ENCODE measurements at places on chromosomes 4 and X.

GRCh38 chr4:6761649-6762615 lies 20.6 kb upstream of the KIAA0232 start:
- DNase-seq: no peak

GRCh38 chr4:185846505-185847150 lies 34.6 kb upstream of the SORBS2 start:
- no peak for DNase-seq

DNA sequence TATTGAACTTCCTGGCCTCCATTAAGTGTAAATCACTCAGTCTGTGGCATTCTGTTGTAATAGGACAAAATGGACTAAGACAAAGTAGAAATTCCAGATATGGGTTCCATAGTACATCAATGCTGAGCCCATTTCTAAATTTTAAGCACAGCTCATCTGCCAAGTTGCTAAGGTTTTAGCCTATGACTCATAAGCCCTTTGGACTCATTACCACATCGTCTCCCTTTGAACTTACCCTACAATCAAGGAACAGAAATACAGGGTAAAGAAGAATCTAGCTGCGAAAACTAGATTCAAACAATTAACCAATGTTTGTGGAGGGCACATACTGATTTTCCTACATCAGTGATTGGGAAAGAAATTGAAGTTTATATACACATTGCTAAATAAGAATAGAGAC lies 31.8 kb downstream of the NAA11 start:
- no peak for DNase-seq

GRCh38 chr4:91064157-91064853 lies 937.1 kb downstream of the CCSER1 start:
- DNase-seq: no peak

DNA sequence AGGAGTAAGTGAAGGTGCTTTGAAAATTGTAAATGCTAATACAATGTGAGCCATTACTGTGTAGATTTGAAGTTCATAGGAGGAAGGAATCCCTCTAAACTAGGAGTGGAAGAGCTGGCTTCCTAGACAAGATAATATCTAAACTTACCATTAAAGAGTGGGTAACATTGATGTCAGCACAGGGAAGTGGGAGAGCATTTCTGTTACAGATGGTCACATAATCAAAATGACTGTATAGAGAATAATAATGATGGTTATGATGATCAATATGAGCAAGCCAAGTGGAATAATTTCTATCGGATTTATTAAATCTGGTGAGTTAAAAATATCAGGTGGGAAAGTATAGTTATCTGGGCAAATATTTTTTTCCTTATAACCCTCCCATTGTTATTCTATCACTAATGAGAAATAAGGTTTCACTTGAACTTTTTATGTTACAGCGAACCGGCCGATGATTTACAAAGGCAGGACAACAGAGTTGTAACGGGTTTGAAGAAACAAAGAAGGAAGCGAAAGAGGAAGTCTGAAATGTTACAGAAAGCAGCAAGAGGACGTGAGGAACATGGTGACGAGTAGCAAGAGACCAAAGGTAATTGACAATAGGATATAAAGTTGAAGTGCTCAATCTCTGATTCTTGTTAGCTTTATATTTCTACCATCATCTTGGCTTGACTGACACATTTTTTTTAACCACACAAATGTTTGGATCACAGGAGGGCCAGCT lies 43.5 kb downstream of the FMR1NB start:
- no peak for DNase-seq

GRCh38 chr4:80026100-80026499 lies 46.9 kb downstream of the ANTXR2 start:
- DNase-seq: no peak

GRCh38 chr4:54234497-54235205 lies 5.6 kb downstream of the PDGFRA start:
- DNase-seq: no peak

DNA sequence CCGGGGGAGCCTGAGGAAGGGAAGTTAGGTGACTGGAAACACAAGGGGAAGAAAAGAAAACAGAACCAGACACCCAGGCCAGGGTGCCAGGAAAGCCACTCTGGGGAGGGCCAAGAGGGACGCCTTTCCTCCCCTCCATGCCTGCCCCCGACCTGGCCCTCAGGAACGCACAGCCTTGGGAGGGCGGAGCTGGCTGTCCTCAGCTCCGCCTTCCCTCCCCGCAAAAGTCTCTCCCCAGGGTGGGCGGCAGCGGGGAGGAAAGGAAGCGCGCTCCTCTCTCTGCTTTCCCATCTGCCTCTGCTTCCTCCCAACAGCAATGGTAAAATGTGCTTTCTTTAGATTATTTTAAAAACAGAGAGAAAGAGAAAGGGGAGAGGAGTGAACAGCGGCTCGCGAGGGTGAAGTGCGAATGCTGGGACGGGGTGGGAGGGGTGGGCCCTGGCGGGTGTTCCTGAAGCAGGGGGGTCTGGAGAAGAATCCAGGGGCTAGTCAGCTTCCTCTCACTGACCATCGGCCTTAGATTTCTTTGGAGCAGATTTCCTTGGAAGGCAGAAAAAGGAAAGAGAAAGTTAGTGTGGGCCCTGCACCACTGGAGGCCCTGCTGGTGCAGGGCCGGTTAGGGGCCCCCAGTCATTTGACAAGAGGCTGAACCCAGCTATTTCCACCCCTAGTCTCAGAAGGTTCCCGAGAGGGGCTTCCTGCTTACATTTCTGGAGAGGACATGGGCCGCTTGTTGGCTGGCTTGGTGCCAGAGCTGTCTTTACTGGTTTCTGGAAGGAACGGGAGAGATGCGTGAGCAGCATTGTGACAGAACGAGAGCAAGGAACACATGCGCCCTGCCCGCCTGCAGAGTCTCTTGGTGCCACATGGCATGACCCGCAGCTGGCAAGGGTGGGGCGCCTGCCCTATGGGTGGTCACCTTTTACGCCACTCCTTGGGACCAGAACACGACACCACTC lies 4.7 kb upstream of the RENBP start:
- DNase-seq: no peak

GRCh38 chr4:73573794-73574528 lies 46.3 kb downstream of the RASSF6 start:
- DNase-seq: peak; percentile 27

DNA sequence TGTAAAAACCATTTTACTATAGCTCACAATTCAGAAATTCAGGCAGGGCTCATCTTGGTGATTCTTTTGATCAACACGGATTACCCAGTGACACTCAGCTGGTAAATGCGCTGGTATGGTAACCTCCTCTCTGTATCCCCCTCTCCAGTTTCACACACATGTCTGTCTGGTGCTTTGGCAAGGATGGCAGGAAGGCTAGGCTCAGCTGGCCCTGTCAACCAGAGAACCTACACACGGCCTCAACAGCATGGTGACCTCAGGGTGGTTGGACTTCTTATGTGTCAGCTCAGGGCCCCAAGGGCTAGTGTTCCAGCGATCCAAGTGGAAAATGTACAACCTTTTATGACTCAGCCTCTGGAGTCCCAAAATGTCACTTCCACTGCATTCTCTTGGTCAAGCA lies 55.7 kb upstream of the EOLA2 start:
- DNase-seq: no peak

DNA sequence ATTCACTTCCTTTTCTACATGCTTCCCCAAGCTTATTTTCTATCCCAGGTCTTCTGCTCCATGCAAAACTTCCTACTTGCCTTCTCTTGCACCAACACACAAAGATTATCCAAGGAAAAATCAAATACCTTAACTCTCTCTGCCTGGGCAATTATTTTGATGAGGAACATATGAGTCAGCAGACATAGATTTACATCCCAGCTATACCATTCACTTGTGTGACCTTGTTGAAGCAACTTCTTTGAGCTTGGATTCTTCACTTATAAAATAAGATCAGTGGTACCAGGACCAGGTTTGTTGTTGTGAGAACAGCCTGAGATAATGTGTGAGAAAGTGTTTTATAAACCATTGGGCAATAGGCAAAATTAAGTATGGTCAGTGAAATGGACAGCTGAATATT lies 39.1 kb upstream of the TMEM192 start:
- DNase-seq: no peak

DNA sequence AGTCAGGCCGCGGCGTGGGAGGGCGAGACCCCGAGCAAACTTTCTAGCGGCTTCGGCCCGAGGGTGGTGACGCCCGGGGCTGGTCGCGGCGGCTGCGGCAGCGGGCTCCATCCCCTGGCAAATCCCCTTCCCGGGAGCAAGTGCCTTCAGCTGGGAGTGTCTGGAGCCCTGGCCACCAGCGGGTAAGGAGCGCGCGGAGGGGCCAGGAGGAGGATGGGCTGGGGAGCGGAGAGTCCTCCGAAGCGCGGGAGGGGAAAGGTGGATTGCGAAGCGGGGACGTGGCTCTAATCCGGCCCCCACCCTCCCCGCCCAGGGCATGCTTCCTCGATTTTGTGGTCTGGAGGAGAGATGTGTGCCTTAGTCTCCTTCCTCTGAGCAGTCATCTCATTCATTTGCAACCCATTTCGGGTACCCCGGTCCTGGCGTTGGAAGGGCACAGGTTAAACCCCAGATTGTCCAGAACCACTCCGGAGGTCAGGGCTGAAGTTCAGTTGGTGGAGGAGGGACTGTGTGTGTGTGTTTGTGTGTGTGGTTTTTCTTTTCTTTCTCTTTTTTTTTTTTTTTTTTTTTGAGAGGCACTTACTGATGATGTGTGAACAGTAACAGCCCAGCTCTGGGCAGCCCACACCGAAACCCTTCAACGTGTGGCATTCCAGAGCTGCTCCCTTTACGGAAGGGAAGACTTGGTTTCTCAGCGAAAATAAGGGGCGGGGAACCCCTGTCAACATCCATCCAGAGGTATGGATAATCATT lies 516 bp downstream of the SGMS2 start:
- DNase-seq: no peak

DNA sequence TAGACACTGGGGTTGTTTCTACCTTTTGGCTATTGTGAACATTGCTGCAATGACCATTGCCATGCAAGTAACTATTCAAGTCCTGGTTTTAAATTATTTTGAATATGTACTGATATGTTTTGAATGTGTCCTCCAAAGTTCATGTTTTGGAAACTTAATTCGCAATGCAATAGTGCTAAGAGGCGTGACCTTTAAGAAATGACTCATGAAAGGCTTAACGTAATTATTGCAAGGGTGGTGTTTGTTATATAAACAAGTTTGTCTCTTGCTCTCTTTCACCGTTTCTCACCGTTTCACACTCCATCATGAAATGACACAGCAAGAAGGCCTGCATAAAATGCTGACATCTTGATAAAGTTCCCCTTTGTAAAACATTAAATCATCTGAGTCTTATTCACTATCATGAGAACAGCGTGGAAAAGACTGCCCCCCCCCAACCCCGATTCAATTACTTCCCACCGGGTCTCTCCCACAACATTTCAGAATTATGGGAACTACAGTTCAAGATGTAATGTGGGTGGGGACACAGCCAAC lies 506.9 kb upstream of the FAM47C start:
- no peak for DNase-seq

DNA sequence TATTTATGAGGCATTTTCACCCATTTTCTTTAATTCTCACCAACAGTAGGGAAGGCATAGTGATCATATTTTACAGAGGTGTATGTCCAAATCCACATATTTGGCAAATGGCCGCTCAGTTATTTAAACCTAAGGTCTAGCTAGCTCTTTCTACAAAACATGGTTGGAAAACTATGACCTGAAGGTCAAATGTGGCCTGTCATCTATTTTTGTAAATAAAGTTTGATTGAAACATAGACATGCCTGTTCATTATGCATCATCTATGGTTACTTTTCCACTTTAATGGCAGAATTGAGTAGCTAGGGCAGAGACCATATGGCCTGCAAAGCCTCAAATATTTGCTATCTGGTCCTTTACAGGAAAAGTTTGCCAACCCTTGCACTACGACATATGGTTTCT lies 44.2 kb downstream of the GBA3 start:
- DNase-seq: no peak

DNA sequence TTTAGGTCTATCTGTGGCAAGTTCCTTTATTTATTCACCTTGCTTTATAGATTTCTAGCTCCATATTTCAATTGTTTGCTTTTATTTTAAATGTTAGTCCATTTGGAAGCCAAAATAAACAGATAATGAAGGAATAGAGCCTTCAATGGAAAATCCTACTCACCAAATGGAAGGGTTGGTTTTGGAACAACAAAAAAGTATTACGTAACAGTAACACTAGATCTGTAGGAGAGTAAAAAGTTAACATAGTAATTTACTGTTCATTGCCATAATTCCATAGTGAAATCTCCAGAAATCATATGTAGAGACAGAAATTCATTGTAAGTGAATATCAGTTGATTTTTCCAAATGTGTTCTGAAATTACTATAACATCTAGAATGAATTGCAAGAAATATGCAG lies 34.6 kb downstream of the NWD2 start:
- DNase-seq: no peak

DNA sequence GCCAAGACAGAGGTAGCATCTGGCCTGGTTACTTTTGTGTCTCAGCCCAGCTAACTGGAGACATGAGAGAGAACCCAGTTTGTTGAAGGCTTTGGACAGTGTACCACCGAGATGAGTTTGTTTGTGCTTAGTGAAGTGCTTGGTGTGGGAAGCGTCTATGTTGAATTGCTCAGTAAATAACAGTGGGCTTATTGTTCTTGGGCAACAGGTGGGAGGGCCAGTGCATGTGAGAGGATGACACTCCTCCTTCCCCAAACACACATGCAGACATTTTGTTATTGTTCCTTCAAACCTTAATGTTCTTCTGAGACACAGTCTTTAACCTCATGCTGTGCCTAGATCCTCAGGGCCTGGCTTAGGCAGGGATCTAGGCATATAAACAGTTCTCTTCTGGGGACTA lies 39.7 kb downstream of the MSN start:
- DNase-seq: no peak

DNA sequence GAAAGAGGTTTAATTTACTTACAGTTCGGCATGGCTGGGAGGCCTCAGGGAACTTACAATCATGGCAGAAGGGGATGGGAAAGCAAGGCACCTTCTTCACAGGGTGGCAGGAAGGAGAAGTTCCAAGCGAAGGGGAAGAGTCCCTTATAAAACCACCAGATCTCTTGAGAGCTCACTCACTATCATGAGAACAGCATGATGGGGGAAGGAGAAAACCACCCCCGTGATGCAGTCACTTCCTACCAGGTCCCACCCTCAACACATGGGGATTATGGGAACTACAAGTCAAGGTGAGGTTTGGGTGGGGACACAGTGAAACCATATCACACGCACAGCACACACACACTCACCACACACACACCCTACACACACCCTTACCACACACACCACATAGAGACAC lies 104.3 kb downstream of the DCTD start:
- no peak for DNase-seq

DNA sequence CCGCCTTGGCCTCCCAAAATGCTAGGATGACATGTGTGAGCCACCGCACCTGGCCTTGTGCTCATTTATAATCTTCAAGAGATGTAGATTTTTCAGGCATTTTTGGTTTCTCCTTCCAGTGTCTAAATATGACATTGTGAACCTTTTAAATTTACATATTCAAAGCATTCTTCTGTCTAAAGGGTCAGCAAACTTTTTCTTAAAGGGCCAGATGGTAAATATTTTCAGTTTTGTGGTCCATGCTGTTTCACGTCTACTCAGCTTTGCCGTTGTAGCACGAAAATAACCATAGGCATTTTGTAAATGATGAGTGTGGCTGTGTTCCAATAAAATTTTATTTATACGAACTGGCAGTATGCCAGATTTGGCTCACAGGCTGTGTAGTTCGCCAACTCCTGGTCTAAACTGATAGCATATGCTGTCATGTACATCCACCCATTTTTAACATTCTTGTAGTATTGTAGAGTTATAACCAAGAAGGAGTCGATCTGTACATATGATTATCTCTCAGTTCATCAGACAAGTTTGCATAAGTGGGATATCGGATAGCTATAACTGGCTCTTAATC lies 12.7 kb upstream of the GCNA start:
- DNase-seq: no peak

GRCh38 chr4:15653864-15654592 lies 1.1 kb downstream of the FBXL5 start:
- DNase-seq: peak; percentile 15

Measured in stimulated activated CD4-positive, alpha-beta T cell treated with anti-CD3 and anti-CD28 coated beads, Interleukin-15, amount 100 ng/mL, for 24 hours (primary cell).